ENCODE measurements at places on chromosomes 16 and 17.
A peak's percentile ranks its signal among the peaks of the same experiment; 100 is the strongest.

DNA sequence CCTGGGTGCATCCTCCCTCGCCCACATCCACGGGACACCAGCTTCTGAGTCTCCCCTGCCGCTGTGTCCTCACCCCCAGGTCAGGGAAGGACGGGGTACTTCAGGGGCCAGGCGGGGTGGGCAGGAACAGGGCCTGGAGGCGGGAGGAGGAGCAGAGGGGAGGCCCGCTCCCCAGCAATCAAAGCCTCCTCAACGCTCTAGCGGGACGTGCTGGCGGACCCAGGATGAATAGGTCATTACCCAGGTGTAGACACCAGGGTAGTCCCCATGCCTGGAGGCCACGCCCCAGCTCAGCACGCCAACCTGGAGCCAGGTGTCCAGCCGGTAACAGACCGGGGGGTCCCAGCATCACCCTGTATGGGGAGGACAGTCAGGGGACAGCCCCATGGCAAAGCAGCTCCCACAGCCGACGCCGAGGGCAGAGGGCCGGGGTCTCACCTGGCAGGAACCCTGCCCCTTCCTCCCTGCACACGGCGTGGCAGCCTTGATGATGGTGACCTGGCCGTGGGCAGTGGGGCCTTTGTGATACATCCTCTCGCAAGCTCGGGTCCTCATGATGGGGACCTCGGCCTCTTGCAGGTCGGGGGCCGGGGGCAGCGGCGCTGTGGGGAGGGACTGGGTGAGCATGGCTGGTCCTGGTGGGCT lies 24.2 kb downstream of the TPSD1 start:
- DNase-seq: no peak

DNA sequence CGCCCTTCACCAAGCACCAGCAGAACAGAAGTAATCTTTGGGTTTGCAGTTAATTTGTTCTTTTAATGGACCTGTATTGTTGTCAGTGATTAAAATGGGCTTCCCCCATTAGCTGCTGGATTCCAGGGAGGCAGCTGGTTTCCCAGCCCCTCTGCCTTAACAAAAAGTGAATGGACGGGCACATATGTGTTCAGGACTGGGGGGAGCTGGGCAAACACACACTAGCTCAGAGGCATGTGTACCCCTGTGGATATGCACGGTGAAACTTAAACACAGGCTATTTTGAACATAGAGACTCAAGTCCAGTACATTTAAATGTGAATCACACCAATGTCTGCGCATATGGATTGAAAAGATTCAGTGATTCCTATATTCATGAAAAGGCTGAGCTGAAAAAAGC lies 25.5 kb upstream of the TMEM132E start:
- no peak for DNase-seq

DNA sequence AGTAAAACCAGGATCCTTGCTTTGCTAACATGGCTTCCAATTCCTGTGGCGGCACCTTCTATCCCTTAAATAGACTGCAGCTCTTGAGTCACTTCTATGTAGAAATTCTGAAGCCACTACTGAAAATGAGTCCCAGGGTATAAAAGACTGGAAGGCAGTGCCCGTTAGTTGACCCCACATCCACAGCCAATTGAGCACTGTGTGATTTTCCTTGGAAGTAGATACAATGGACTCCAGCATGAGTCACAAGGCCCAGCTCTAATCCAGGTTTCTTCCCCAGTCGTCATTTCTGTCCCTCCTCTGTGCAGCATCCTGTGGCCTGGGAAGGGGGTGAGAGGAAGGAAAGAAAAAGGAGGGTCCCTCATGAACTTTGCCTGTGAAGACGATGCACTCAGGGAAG lies 69.5 kb downstream of the HLF start:
- peak; percentile 6 for DNase-seq

GRCh38 chr17:76523084-76524037 lies 14.1 kb downstream of the CYGB start:
- DNase-seq: peak; percentile 54

DNA sequence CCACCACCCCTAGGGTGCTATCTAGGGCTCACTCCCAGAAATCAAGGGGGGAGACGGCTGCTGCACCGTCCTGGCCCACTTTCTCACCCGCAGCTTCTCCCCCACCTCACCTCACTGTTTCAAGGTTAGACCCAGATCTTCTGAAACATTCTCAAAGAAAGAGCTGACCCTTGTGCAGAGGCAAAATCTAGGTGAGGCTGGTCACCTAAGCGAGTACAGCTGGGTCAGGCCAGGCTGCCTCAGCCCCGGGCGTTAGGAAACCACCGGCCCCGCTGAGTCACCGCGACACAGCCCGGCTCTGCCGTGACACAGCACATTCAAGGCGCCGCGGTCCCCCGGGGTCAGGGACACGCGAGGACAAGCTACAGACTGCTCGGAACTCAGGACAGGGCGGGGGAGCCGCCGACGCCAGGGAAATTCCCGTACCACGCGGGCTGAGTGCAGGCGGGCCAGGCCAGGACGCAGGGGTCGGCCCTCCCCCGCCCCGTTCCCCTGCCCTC lies 27.1 kb downstream of the GNPTG start:
- DNase-seq: peak; percentile 66

DNA sequence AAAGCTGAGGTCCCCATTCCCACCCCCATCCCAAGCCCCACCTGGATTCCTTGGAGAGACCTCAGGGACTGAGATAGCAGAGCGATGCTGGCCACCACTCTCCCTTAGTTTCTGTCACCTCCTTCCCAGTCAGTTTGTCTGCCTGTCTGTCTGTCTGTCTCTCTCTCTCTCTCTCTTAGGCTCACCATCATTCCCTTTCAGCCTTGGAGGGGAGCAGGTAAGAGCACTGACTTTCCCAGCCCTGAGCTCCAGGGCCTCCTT lies 5.9 kb downstream of the CD300LB start:
- DNase-seq: no peak

DNA sequence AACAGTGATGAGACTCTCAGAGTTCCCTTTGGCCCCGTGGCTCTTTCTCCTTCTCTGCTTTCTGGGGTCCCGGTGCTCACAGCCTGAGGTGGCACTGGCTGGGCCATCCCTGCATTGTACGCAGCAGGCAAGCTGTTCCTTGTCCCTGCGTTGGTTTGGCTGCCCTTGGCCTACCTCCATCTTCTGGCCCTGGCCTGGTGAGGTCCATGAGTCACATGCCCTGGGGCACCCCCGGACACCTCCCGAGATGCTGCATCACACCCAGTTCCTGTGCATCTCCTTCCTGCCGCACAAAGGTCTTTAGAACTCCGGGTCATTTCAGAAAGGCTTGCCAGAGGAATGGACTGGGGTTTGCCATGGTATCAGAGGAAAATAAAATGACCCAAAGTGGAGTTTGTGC lies 9.5 kb downstream of the SULT1A2 start:
- peak; percentile 79 for DNase-seq

DNA sequence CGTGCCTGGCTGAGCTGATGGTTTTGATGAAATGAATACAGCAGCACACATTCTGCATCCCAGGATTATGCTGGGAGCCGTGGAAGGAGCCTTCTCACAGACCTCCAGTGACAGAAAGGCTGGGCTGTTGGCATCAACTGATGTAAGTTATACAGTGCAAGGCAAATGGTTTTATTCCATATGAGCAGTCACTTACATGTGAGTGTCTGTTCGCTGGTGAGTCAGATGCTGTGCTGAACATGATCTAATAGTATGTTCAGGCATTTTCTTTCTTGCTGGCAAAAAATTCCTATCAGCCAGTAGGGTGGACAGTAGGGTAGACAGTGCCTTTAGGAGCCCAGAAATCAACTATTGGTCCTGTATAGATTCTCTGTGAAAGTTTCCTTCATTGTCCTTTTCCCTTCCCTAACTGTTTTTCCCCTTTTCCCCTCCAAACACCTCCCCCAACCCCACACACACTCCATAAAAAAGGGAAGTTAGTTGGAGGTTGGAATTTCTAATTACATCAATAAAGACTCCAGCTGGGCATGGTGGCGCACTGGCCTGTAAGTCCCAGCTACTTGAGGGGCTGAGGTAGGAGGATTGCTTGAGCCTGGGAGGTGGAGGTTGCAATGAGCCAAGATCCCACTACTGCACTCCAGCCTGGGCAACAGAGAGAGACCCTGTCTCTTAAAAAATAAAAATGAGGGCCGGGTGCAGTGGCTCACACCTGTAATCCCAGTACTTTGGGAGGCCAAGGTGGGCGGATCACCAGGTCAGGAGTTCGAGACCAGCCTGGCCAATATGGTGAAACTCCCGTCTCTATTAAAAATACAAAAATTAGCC lies 36.2 kb downstream of the LDHD start:
- DNase-seq: no peak

DNA sequence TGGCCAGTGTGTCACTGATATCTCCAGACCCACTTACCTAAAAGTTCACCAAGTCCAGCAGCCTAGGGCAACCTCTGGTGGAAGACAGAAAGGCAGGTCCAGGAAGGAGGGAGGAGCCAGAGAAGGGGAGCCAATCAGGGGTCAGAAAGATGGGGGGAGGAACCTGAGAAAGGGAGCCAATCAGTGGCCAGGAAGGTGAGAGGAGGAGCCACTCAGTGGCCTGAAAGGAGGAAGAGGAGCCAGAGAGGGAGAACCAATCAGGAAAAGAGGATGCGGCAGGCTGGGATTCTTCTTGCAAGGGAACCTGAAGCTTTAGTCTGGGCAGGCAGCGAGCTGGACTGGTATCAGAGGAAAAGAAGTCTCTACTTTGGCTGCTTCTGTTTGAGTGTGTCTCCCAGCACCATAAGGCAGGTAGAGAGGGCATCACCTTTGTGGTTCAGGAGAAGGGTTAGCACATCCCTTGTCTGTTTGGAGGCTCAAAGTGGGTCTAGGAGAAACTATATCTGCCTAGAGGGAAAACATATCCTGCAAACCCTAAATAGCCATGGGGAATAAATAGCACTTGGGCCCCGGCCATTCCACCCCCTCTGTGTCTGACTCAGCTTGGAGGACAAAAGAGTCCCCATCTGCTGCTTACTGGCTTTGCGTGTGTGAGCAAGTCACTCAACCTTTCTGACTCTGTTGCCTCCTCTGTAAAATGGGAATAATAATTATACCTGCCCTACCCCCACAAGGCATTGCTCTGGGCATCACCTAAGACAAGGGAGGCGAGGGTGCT lies 43.4 kb upstream of the CRHR1 start:
- peak; percentile 77 for DNase-seq

GRCh38 chr17:58541249-58541648 lies 26.8 kb upstream of the MTMR4 start:
- DNase-seq: no peak

GRCh38 chr16:64540434-64540833 lies 581.4 kb downstream of the CDH11 start:
- DNase-seq: no peak

GRCh38 chr16:27313422-27314160 lies at the start of gene IL4R:
Gene IL4R, plus strand, starts transcription at chr16:27313974. Its CDS starts 26,230 bp downstream, at chr16:27340204.
- DNase-seq: peak; percentile 48

GRCh38 chr17:56781906-56782305 lies 51.8 kb downstream of the C17orf67 start:
- no peak for DNase-seq

GRCh38 chr17:83057793-83058265 lies 21.6 kb upstream of the METRNL start:
- no peak for DNase-seq

DNA sequence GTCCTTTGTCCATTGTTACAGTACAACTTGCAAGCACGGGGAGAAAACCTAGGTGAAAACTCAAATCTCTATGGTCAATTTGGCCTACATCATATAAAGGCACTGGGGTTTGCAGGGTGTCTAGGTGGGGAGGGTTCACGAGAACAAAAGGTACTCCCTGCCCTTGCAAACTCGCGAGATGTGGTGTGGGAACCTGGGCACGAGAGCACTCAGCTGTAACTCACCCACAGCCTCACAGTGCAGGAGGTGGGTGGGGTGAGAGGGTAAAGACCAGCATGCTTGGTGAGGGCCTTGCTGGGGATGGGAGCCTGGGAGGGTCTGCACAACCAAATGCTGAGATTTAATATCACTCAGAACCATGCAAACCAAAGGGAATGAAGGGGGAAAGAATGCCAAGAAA lies 18.4 kb upstream of the ZNF594 start:
- no peak for DNase-seq

GRCh38 chr16:84532855-84533486 lies 28.5 kb upstream of the MEAK7 start:
- peak; percentile 44 for DNase-seq

DNA sequence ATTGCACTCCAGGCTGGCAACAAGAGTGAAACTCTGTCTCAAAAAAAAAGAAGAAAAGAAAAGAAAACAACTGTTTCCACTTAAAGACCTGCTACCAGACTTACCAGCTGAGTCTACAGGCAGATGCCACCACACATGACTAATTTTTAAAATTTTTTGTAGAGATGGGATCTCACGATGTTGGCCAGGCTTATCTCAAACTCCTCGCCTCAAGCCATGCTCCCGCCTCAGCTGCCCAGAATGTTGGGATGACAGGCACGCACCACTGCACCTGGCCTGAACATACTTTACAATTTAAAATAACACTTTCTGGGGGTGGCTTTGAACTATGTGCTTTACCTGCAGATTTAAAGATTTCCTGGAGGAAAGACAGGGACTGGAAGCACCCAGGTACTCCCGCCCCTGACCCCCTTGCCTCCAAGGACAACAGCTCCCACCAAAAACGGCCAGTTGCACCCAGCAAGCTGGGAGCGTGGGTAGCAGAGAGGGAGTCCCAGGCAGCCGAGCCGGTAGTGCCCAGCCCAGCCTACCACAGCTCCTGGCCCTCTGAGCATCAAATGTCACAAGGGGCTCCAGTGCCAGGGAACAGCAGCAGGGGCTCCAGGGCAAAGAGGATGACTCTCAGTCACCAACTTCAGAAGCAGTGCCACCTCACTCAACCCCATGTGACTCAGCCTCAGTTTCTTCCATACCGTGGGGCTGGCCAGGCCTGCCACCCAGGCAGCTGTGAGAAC lies 262.9 kb downstream of the PARN start:
- DNase-seq: no peak

- no peak for DNase-seq
Observed at GRCh38 chr17:33562792-33563191, 269.7 kb upstream of the ASIC2 start.

- peak; percentile 86 for DNase-seq
Observed at GRCh38 chr16:10738231-10739077, 5.2 kb upstream of the NUBP1 start.

Measured in A172 (cell line).